ENCODE measurements at places on chromosomes 3 and 15.

- no peak for DNase-seq
These were observed 11.3 kb downstream of the TMEM108 start for GRCh38 chr3:133049491-133049890.

DNA sequence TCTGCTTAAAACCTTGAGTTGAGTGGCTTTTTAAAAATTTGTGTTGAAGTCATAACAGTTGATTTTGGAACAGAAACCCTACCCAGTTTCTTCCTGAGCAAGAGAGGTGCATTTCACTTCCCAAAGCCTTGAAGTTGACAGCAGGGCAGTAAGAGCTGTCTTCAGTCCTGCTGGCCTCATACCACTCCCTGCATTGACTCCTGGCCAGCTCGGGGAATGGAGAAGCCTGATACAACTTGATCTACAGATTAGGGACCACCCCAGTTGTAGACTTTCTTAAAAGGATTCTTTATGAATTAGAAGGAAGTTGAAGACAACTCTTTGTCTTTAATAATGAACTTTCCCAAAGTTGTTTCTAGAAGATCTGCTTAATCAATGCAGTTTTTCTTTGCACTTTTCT is 90.6 kb upstream of the FLNB start:
- no peak for DNase-seq

DNA sequence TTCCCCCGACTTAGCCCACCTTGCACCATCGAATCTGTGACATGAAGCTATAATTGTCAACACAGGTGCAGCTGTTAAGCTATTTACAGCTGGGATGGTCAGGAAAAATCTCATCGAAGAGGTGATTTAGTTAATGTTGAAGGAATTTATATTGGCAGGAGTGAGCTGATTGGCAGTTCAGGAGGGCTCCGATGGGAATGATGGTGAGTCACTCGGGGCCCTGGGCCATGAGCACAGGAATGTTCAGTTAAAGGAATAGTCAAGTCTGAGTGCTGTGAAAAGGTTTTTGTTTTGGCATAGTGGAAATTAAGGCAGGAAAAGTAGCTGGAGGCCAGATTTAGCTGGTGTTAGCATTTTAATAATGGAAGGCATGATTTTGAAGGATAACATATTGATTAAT is 95.7 kb downstream of the OXSM start:
- DNase-seq, result no peak

DNA sequence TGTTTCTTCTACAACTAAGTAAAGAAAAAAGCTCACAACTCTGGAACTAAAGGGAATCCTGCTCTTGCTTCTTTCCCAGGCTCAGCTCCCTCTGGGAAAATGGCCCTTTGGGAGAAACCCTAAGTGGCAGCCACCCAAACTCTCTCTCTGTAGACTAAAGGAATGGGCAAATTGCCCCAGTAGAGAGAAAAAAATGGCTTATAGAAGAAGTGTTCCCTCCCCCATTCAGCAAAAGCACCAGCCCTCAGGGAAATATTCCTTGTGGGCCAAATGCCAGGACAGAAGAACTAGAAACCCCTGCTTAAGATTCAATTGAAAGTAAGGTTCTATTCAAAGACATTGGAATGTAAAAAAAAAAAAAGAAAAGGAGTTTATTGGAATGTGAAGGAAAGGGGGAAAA is 603.7 kb upstream of the ALCAM start:
- DNase-seq, result no peak

- no peak for DNase-seq
These were observed 548 bp upstream of the PSMD6 start for GRCh38 chr3:64023861-64024223.

- DNase-seq, result no peak
These were observed 10.5 kb downstream of the WWTR1 start for GRCh38 chr3:149647285-149647684.

- DNase-seq, result no peak
These were observed 71.0 kb downstream of the NTRK3 start for GRCh38 chr15:88185584-88185983.

DNA sequence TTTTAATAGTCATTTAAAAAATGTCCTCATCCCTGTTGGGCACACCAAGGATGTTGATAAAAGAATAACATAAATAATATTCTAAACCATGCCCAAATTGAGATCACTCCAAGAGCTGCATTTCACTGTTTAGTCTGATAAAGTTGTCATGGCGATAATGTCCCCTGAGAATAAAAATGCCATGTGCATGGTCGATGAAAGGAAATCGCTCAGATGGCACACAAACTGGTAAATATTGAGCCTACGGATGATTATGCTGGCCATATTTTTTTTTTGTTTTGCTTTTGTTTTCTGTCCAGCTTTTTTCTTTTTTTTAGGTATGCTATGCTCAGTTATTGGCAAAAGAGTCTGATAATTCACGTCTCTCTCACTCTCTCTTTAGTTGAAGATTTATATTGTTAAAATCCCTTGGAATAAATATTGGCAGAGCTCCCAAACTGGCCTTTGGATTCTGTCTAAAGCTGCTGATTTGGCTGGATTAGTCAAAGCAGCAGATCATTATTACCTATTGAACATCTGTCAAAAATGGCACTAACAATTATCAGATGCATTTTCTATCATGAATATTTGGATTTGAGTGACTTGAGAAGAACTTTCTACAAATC is 643.8 kb downstream of the SQOR start:
- peak; percentile 97 for DNase-seq

DNA sequence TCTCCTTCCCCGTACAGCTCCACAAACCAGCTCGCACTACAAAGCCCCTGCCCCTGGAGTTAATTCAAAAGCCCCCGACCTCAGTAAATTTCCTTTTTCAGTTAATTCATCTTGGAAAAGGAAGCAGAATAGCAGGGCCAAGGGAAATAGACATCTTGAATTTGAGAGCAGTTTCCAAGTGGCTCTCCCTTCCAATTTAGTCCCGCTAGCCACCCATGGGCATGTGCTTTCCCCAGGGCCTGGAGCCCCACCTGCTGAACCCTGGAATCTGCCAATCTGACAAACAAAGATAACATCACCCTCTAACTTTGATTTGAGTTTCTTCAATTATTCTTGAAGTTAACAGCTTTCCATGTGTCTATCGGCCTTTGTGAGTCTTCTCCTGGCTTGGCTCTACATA is 31.7 kb downstream of the PRR20G start:
- DNase-seq, result no peak

- DNase-seq, result no peak
These were observed 46.1 kb downstream of the MYRIP start for GRCh38 chr3:39855517-39855916.

DNA sequence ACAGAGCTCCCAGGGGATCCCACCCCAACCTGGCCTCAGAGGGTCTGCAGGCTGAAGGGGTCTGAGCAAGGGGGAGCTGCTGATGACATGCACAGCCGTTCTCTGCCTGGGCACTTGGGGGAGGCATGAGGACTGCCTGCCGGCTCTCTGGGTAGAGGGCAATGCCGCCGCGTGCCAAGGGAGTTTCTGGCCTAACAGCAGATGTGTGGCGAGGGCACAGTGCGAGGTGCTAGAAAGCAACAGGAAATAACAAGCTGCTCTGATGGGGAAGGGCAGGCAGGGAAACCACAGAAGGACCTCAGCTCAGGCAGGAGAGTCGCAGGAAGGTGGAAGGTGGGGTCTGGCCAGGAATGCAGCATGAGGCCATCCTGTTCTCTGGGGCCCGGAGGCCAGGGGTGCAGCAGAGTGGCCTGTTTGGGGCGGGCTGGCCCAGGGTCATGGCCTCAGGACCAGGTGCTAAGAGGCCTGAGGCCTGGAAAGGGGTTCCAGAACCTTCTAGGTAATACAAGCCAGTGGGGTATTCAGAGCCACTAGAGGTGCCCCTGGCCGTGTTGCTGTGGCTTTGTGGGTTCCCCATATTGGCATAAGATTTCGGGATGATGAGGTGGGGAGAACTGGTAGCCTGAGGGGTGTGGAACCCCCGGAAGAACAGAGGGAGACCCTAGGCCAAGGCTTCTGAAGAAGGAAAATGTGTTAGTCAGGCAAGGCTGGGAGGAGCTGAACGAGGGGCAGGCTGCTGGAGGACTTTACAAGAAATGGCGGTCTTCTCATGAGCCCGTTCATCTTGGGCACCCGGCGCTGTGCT is 41.2 kb downstream of the RGMA start:
- no peak for DNase-seq

- DNase-seq, result no peak
These were observed 19.3 kb downstream of the POMGNT2 start for GRCh38 chr3:43086460-43087165.

DNA sequence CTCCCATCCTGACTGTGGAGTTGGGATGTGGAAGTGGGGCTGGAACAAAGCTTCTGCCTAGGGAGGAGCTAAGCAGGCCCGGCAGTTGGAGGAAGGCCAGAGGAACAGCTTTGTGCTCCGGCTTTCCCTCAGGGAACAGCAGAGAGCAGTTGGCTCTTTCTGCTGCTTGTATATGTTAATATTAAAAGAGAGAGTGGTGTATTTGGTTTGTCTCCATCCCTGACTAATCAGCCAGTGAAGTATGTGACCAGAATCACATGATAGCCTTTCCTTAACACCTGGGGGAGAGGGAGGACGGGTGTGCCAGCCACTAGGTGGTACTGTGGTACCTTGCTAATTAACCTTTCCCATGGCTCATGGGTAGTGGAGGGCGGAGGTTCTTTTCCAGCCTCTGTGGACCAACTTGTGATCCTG is 10.0 kb downstream of the EIF2B5 start:
- DNase-seq, result peak; percentile 83

DNA sequence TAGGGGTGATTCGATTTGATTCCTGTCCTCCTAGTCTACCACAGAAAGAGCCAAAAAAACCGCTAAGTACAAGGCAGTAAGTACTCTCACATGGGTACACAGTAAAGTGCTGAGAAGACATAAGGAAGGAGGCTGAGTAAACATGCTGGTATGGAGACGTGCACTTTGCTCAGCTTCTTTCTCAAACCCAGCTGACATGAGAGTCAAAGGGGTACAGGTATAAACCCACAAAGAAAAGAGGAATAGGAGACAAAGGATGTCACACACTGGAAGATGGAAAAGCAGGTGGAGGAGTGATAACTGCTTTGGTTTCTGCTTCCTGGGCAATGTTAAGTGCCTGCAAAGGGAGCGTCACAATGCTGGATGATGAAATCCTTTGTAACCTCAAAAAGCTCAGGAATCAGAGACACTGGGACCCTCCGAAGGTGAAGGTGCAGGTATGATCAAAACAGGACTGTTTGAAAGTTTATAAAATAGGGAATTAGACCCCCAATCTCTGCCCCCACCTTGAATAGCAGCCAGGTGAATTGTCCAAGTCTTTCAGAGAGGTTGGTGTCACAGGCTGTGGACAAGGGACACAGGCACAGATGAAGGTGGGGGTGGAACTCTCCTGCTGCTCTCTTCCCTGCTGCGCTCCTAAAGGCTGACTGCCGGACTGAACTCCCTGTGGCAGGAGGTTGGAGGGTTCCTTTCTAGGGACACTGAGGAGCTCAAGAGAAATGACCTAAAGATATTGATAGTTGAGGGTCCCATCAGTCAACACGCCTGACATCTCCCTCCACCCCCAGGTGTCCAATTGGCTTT is 101.8 kb downstream of the RAB11A start:
- DNase-seq, result peak; percentile 85

Data from NCI-H2171 treated with DMSO at 0.1 percent for 48 hours (cell line).